Foreskin keratinocyte (primary cell): ENCODE measurements at places on chromosomes 1 and 21.

DNA sequence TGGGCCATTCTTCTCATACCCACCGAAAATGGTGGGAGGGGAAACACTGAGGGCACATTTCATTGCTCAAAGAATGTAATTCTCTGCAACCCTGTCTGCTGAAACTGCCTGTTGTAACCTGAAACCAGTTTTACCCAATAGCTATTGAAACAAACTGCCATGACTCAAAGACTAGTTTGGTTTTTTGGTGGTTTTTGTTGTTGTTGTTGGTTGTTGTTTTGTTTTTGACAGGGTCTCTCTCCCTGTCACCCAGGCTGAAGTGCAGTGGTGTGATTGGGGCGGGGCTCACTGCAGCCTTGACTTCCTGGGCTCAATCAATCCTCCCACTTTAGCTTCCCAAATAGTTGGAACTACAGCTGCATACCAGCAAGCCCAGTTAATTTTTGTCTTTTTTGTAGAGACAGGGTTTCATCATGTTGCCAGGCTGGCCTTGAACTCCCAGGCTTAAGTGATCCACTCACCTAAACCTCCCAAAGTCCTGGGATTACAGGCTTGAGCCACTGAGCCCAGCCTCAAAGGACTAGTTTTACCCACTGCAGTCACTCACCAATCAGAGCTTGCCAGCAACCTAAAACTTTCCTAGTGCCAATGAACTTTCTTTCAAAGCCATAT lies 2.1 kb upstream of the IPP start:
- DNase-seq, result peak; percentile 11

DNA sequence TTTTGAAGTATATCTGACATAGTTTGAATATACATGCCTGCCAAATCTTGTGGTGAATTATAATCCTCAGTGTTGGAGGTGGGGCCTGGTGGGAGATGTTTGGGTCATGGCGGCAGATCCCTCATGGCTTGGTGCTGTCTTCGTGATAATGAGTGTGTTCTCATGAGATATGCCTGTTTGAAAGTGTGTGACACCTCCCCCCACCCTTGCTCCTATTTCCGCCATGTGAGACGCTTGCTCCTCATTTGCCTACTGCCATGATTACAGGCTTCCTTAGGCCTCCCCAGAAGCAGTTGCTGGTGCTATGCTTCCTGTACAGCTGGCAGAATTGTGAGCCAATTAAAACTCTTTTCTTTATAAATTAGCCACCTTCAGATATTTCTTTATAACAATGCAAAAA lies 436.6 kb upstream of the BEND5 start:
- no peak for DNase-seq

DNA sequence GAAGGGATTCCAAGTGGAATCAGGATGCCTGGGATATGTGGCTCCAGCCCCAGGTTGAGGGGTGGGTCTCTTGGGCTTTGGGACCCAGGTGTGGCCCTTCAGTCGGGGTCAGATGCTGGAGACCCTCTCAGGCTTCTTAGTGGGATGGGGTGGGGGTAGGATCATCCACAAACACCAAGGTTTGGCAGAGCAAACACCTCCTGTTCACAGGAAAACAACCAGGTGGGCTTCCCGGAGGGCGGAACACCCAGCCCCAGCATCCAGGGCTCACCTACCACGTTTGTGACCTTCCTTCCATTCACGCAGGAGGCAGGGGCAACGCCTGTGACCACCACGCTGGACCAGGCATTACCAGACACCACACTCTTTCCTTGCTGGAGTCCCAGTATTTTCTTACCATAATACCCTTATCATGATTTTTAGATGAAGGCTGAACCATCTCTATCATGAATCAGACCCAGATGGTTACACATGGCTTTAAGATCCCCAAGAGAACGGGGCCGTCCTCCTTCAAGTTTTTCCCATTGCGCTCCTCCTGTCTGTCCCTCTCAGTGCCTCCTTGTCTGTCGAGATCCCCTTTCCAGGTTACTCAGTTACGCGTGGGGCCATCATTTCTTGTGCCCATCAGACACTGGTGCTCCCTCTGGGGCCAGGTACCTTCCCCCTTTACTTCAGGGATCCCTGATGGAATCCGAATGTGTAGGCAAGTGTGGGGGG lies 428.2 kb downstream of the NPHP4 start:
- no peak for DNase-seq

- no peak for DNase-seq
Observed at GRCh38 chr1:93758842-93759515, 77.3 kb upstream of the BCAR3 start.

DNA sequence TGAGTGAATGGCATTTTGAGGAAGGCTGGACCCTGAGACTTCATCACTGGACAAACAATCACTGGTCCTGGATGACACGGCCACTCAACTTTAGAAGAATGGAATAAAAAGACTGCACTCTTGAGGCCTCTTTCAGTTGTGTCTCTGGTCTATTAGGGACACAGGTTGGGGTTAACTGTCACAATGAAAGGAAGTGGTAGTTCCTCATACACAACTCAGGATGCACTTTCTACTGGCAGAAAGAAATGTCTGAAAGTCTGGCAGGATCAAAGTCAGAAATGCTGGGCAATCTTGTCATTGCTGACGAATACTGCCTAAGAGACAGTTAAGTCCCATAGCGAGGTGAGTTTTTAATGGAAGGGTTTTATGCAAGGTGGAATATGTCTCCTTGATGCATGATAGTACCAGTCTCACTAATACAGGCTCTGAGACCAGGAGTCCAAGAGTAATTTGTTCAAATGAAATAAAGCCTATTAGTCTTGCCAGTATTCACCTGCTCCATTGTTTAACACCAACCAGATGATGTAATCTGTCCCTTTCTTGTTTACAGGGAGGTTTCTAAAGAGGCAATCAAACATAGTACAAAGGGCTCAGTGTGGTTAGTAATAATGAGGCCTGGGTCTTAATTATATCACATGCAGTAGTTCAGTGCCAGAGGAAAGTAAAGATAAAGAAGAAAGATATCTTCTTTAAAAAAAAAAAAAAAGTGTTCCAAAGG lies 11.2 kb upstream of the RRP15 start:
- no peak for DNase-seq

GRCh38 chr1:42000766-42001165 lies 82.0 kb upstream of the HIVEP3 start:
- no peak for DNase-seq

DNA sequence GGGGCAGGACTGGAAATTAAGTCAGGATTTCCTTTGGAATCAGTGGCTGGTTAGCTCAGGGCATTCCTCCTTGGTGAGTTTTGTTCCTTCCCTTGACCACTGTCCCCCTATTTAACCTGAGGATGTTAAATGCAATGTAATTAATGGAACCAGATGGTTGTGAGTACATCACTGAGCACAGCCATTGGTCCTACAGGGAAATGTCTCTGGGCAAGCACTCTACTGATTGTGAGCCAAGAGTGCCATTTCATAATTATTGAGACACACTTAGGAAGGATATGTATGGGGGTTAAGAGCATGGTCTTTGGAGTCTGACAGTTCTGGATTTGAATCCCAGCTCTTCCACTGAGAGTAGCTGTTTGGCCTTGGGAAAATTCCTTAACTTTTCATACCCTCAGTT lies 74.4 kb downstream of the SPAG17 start:
- DNase-seq, result no peak

GRCh38 chr1:245480393-245481120 lies 325.8 kb downstream of the KIF26B start:
- no peak for DNase-seq

GRCh38 chr1:8065369-8065768 lies 39.3 kb upstream of the ERRFI1 start:
- DNase-seq, result no peak

GRCh38 chr1:204323887-204324286 lies 35.8 kb downstream of the PLEKHA6 start:
- peak; percentile 78 for DNase-seq

- DNase-seq, result peak; percentile 43
Observed at GRCh38 chr1:111754984-111755330, 744 bp upstream of the DDX20 start.

DNA sequence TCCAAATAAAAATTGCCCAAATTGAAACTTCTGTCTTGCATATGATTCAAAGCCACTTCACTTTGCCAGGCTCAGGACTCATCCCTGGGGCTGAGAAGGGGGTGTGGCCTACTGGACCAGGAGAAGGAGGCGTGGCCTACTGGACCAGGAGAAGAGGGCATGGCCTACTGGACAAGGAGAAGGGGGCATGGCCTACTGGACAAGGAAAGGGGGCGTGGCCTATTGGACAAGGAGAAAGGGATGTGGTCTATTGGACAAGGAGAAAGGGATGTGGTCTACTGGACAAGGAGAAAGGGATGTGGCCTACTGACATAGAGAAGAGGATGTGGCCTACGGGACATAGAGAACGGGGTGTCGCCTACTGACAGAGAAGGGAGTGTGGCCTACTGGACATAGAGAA lies 405.3 kb downstream of the RRAGC start:
- no peak for DNase-seq

- DNase-seq, result no peak
Observed at GRCh38 chr1:14741532-14741931, 143.0 kb downstream of the KAZN start.

DNA sequence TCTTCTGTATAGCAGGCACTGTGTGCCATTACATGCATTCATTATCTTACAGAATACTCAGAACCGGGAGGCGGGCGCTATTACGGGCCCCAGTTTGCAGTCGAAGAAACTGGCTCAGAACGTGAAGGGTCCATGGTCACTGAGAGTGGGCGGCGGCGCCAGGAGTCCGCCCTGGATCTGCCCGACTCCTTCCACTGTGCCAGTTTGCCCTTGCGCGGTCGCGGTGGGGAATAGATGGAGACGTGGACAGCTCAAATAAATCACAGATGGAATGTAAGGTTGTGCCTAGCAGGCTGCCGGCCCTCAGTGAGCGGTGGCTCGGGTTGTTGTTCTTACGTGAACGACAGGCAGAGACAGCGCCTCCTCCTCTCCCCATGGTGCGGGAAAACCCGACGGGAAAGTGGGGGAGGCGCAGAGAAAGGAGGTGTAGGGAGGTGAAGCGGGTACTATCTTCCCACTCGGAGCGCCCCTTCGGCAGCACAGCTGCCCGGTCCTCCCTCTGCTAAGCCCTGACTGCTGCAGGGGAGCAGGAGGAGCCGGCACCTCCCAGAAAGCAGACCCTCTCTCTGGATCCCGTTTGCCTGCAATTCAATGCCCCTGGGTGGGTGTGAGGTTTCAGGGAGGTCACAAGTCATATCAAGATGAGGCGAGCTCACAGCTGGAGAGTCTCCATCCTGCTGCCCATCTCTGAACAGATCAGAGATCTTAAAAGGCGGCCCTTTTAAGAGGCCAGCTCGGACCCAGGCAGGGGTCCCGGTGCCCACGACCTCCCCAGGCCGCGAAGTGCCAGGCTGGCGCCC lies 1.1 kb downstream of the COL9A2 start:
- peak; percentile 34 for DNase-seq

DNA sequence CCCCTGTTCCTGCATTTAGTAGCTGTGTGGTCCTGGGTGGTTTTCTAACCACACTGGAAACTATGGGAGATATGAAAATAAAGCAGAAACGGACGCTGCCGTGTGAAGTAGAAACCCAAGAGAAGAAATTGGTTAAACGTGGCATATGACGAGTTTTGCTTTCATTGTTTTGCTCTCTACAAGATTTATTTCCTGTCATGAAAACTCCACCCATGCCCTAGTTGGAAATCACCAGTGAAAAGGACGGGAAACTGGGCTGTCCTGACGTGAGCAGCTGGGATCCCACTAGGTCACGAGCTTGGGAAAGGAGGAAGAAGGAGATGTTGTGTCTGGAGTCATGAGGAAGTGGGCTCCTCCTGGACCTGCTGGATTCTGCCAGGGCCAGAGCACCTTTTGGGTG lies 120.8 kb upstream of the GADD45A start:
- peak; percentile 82 for DNase-seq

GRCh38 chr1:67053535-67053784 lies 488 bp downstream of the SLC35D1 start:
- DNase-seq, result no peak

GRCh38 chr1:25834894-25835293 lies 15.1 kb downstream of the MTFR1L start:
- no peak for DNase-seq

GRCh38 chr1:166590161-166590560 lies 249.1 kb upstream of the POGK start:
- DNase-seq, result no peak

DNA sequence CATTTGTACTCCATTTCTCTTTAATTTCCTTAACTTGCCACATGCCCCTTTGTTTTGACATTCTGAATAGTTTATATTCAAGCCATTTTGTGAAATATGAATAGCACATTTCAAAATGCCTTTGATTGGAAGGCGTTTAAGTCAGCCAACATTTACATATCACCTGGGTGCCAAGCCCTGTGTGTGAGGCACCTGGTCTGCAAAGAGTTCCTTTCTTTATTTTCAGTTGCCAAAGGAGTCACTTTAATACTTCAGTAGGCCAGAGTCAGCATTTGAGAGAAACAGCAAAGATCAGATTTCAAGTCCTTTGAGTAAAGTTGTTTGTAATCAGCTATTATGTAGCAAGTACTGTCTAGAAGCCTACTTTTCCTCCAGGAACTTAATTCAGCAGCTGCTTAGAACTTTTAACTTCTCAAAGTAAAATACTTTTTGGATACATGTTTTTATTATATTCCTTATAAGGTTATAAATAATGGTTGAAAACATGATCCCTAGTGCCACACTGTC lies 70.8 kb downstream of the DTL start:
- DNase-seq, result no peak

DNA sequence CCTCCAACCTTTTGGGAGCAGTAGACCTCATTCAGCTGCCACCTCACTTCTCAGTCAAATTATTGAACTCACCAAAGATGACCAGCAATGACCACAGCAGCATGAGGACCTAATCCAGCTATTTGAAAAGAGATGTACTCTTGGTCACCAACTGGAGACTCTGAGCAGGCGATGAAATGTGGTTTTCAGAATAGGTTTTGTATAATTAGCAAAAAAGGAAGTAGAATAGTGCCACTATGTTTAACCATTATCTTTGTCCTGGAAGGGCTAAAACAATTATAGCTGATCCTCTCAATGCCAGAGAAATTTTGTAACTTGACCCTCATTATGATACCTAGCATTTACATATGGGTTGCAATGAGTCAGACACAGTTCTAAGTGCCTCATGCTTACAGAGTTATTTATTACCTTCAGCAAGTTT lies at the start of gene FCRL2:
Gene FCRL2 (minus strand): TSS at position 162 of the 421 bp plus-strand sequence. CDS start 59 bp downstream, at position 103.
- DNase-seq, result no peak

- DNase-seq, result peak; percentile 64
Observed at GRCh38 chr1:168081373-168082007, 55.2 kb downstream of the GPR161 start.

GRCh38 chr1:29641921-29642320 lies 405.6 kb downstream of the PTPRU start:
- no peak for DNase-seq

GRCh38 chr1:156592158-156592909 lies 758 bp downstream of the NAXE start:
- DNase-seq, result peak; percentile 39

DNA sequence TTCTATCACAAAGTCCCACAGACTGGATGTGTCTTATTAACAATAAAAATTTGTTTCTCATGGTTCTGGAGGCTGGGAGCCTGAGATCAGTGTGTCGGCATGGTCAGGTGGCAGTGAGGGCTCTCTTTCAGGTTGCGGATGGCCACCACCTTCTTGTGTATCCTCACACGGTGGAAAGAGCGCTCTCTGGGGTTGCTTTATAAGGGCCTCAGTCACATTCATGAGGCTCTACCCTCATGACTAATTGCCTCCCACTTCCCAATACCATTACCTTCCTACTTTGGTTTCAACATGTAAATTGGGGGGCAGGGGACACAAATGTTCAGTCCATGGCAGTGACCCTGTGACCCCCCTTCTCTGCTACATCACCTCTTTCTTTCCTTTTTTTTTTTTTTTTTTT lies 20.7 kb upstream of the MX1 start:
- DNase-seq, result no peak

GRCh38 chr1:84872696-84873355 lies 20.2 kb downstream of the LPAR3 start:
- DNase-seq, result no peak
